Stimulated activated CD8-positive, alpha-beta memory T cell treated with anti-CD3 and anti-CD28 coated beads, Interleukin-7, amount 100 ng/mL, for 4 hours (primary cell): ENCODE measurements at places on chromosomes 7 and 10.

DNA sequence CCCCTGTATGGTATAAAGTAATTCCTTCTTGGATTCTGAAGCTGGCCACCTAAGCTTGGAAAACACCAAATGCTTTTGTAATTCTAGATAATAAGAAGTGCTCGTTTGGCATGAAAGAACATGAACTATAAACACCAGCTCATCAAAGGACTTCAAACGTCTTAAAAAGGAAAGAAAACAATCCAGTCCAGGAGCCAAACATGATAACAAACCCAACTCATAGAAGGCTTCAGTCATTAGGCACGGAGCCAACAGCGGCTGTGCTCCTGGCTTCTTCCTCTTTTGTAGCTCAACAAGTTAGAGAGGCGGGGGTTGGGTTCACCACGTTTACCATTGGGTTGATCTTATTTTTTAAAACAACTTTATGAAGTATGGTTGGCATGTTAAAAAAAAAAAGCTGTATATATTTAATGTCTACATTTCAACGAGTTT is 56.4 kb upstream of the ECHDC3 start:
- peak; percentile 16 for DNase-seq

DNA sequence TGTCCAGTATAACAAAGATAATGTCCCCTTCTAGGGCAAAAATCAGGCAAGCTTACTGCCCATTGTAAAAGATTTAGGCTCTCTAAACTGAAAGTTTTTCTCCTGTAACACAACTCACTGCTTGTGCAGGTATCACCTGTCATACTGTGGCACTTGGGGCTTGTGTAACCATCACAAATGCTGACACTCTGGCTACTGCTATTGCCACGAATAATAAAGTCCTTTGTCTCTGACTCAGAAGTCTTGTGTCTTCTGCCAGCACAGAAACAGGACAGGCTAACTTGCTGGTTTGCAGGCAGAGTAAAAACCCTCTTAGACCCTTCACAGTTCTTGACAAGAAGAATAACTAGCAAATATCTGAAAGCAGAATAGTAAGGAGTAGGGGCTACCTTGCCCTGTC is 273.9 kb downstream of the RPS24 start:
- no peak for DNase-seq

- no peak for DNase-seq
These were observed 261.9 kb downstream of the ARL4A start for GRCh38 chr7:12949060-12949931.

GRCh38 chr7:47937711-47938573 is 10.3 kb downstream of the PKD1L1 start:
- DNase-seq, result no peak

DNA sequence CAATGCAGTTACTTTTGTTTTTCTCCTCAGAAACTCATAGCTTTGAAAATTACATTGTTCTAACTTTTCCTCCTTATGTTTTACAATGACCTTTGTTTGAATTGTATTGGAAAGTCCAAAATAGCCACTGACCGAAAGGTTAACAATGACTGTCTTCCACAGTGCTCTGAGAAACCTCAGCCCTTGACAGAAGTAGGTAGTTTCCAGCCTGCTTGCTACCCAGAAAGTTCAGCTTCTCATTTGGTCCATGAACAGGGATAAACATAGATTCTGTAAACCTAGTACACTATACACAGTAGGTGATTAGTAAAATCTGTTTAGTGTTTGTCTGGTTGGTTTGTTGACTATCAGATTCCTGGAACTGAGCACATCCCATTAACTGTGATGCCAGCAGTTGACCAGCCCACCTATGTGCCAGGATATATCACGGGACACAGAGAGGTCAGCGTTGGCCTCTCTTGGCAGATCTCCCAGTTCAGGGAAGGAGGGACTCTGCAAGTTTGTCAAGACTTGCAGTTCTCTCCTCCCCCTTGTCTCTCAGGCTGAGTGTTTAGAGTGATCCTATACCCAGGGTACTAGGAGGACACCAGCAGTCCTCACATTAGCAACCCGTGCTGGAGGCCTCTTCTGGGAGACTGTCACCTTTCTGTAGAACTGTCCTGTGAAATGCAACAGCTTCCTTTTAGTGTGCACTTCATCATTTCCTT is 297.6 kb downstream of the ARHGAP12 start:
- DNase-seq, result no peak

DNA sequence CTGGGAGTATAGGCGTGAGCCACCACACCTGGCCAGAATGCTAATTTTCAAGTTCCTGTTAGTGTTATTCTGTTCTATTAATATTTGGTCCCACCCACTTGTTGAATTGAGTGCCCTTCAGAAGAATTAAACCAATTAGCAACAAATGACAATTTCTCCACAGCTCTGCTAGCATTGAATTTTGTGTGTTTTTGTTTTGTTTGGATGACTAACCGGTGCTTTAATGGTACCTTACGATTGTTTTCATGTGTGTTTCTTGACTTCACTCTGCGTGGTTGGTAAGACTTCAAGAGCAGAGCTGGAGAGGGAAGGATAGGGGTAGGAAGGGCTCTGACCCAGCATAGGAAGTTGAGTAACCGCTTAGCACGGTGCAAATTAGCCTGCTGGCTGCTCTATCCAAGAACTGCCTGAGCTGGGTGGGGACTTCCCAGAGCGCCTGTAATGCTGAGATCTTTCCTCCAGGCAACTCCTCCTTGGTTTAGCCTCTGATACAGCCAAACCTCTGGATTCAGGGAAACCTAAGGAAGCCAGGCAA is 4.6 kb downstream of the ARPC1B start:
- DNase-seq, result peak; percentile 23
